ENCODE measurements at places on chromosomes 7 and 10. TPM values are rescaled to one million over a fixed set of nuclear protein-coding genes. Genes with fewer than 3 reads are reported as not detected.

- no peak overlapping the region for H3K27ac ChIP-seq
- H3K27me3 ChIP-seq: no peaks in the 10 kb centered on the region
Observed at GRCh38 chr10:102626026-102626685, 18.1 kb upstream of the TRIM8 start.

- H3K36me3 ChIP-seq: peaks cover 11% of the 10 kb centered on the region
- H3K27ac ChIP-seq: no peak overlapping the region
- peak; percentile 17 for DNase-seq
- no peak overlapping the region for H3K4me3 ChIP-seq
- H3K4me1 ChIP-seq: peaks cover 3% of the 10 kb centered on the region
- H3K27me3 ChIP-seq: no peaks in the 10 kb centered on the region
Observed at GRCh38 chr7:158322616-158323530, 264.8 kb downstream of the PTPRN2 start.

DNA sequence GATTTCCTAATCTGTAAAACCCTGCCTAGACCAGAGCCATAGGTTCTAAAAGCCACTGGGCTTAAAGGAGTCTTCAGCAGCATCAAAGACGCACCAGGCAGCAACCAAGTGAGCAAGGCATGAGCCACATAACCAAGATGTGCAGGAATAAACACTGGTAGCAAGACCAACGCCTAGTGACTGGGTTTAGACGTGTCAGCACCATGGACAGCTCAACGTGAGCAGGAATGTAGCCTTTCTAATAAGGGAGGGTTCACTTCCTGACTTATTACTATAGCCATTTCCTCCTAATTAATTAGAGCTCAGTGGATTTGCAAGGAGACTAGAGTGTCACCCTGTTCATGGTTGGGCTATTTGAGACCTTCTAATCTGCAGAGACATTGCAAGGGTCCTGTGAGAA is 223.7 kb downstream of the LHFPL3 start:
- peak; percentile 59 for DNase-seq
- H3K36me3 ChIP-seq: no peaks in the 10 kb centered on the region
- no peaks in the 10 kb centered on the region for H3K27me3 ChIP-seq
- no peak overlapping the region for H3K4me3 ChIP-seq

- H3K27ac ChIP-seq: no peak overlapping the region
- no peaks in the 10 kb centered on the region for H3K27me3 ChIP-seq
- 0 out of 2 replicates have a peak, but pooled peaks cover 2% of the 10 kb centered on the region for H3K36me3 ChIP-seq
- peaks cover 7% of the 10 kb centered on the region for H3K4me1 ChIP-seq
- DNase-seq: no peak
- H3K4me3 ChIP-seq: no peak overlapping the region
Observed at GRCh38 chr7:43693687-43694398, 35.5 kb downstream of the COA1 start.

DNA sequence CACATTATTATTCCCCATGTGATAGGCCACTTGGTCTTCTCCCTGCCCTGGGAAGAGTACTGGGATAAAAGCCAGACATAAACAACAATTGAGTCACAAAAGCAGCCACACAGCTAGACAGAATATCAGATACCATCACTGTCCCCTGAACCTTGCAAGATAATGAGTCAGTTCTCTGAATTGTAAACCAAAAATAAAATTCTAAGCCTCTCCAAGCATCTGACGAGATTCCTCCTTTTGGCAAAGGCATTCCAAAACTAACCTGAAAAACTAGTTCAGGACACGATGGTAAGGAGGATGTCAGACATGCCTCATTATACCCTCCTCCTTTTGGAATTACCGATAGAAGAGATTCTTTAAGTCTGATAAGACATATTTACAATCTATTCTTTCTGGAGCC is 450.7 kb downstream of the HTR7 start:
- H3K27ac ChIP-seq: no peak overlapping the region
- H3K4me1 ChIP-seq: no peaks in the 10 kb centered on the region
- H3K4me3 ChIP-seq: no peak overlapping the region
- peaks cover 11% of the 10 kb centered on the region for H3K36me3 ChIP-seq
- DNase-seq: no peak

- no peak overlapping the region for H3K4me3 ChIP-seq
- no peaks in the 10 kb centered on the region for H3K36me3 ChIP-seq
- H3K4me1 ChIP-seq: peaks cover 4% of the 10 kb centered on the region
- DNase-seq: peak; percentile 54
- H3K27me3 ChIP-seq: no peaks in the 10 kb centered on the region
Observed at GRCh38 chr7:48337012-48337621, 165.9 kb downstream of the ABCA13 start.

GRCh38 chr10:98423691-98424120 is 8.7 kb upstream of the PYROXD2 start:
- peaks cover 4% of the 10 kb centered on the region for H3K36me3 ChIP-seq
- no peak overlapping the region for H3K4me3 ChIP-seq
- H3K27ac ChIP-seq: no peak overlapping the region
- peak; percentile 85 for DNase-seq
- H3K27me3 ChIP-seq: no peaks in the 10 kb centered on the region

DNA sequence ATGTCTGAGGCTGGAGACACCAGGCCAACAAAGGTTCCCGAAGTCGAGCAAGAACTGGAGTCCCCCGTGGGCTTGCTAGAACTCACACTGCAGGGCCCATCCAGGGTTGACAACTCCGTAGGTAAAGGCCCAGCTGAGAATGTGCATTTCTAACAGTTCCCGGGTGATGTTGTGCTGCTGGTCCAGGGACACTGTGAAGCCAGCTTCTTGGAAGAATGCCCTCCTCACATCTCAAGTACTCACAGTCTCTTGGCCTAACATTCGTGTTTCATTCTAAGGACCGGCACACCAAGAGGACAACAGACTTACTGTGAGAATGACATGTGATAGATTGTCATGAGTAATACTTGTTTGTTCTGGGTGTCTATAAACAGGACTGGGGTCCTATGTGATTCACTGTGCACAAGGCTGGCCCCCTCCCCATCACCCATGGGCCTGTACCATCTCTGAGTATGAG is 682.3 kb upstream of the IGFBP3 start:
- no peak overlapping the region for H3K27ac ChIP-seq
- H3K4me1 ChIP-seq: no peaks in the 10 kb centered on the region
- no peak overlapping the region for H3K4me3 ChIP-seq
- H3K36me3 ChIP-seq: no peaks in the 10 kb centered on the region
- no peak for DNase-seq
- H3K27me3 ChIP-seq: no peaks in the 10 kb centered on the region

DNA sequence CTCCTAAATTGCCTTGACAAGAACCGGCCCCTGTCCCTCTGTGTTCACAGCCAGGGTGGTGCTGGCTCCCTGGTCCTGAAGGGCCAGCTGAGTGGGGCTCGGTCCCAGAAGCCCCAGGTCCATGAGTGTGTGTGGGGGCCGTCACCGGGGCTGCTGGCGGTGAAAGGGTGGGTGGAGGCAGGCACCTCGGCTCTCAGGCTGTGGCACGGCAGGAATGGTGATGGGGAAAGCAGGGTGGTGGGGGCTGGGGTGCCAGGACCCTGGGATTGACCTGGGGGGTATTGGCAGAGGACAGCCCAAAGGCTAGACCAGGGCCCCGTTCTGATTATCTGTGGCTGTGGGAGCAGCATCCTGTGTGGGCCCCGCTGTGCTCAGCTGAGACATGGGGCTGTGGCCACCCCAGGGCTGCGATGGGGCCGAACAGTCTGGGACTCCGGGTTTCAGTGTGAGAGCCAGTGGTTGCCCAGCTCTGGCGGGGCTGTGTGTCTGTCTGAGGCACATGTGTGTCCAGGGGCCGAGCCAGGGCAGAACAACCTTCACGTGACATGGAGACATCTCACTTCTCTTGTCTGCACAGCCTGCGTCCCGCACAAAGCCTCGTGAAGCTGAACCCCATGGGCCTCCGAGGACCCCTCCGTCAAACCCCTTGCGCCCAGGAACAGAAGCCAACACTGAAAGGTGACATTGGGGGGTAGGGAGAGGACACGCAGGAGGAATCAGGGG is 144.2 kb downstream of the ELFN1 start:
- H3K4me1 ChIP-seq: no peaks in the 10 kb centered on the region
- H3K36me3 ChIP-seq: no peaks in the 10 kb centered on the region
- H3K27me3 ChIP-seq: no peaks in the 10 kb centered on the region
- no peak for DNase-seq

DNA sequence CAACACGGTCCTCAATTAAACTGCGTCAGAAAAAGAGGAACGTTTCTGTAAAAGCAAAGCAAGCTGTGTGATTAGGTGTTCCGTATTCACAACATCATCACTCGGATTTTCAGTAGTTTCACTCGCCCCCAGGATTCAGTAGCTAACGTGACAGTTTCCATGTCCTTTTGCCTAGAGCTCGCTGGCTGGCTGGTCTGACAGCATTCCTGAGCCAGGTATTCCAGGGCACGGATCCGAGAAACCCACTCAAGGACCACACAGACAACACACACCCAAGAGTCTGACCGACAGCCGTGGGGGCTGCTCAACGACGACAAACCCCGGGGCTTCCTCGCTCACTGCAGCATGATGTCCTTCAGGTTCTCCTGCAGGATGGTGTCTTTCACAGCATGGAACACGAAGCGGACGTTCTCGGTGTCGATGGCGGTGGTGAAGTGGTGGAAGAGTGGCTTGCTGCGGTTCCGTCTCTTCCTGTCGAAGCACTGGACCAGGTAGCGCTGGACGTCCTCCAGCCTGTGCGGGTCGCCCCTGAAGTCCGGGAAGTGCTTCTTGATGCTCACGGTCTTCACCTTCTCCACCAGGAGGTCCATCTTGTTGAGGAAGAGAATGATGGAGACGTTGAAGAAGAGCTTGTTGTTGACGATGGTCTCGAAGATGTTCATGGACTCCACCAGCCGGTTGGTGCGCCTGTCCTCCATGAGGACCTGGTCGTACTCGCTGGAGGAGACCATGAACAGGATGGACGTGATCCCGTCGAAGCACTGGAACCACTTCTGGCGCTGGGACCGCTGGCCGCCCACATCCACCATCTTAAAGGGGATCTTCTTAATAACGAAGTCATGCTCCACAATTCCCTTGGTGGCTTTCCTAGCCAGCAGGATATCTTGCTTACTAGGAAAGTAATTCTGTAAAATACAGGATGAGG is 43.1 kb downstream of the AMZ1 start:
- no peaks in the 10 kb centered on the region for H3K27me3 ChIP-seq
- peaks cover 51% of the 10 kb centered on the region for H3K36me3 ChIP-seq
- no peak overlapping the region for H3K27ac ChIP-seq
- peak; percentile 20 for DNase-seq
- no peaks in the 10 kb centered on the region for H3K4me1 ChIP-seq

DNA sequence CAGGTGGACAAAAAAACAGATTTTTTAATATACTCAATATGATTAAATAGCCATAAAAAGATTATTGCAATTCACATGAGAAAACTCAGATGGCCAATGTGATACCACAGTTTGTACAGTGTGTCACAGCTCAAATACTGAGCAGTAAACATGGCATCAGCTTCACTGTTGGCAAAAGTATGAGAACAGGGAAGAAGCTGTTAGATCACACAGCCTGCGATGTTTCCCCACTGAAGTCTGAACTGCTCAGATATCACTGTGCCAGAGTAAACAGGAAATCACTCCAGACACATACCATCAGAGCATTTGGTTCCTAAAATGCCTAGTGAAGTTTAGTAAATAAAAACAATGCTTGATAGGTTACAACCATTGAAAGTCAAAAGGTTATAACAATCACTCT is 347.8 kb downstream of the ETV1 start:
- DNase-seq: no peak
- H3K4me1 ChIP-seq: no peaks in the 10 kb centered on the region
- no peak overlapping the region for H3K27ac ChIP-seq
- H3K36me3 ChIP-seq: peaks cover 3% of the 10 kb centered on the region

DNA sequence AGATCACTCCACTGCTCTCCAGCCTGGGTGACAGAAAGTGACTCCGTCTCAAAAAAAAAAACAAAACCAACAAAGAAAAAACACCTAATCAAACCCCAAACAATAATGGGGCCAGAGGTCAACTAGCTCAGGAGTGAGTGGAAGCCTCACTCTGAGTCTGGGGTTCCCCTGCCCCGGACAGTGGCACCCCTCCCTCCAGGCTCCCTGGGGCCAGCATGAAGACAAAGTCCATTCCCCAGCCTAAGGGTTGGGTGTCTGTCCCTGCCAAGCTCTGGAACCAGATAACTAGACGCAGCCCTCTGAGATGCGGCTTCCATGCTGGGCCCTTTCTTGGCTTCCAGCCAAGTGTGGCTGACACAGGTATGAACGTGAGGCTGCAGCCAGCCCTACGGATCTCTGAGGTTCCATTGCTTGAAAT is 1.7 kb upstream of the FUOM start:
- DNase-seq: no peak
- peaks cover 30% of the 10 kb centered on the region for H3K36me3 ChIP-seq

- no peak overlapping the region for H3K27ac ChIP-seq
- H3K27me3 ChIP-seq: no peaks in the 10 kb centered on the region
- no peaks in the 10 kb centered on the region for H3K4me1 ChIP-seq
- peaks cover 1% of the 10 kb centered on the region for H3K36me3 ChIP-seq
Observed at GRCh38 chr10:11757821-11758463, 15.8 kb downstream of the ECHDC3 start.

Gene SOSTDC1
- not detected for total RNA-seq

Gene EN2
- total RNA-seq: 0.15 TPM

Gene CHAT
- total RNA-seq: not detected

Gene HYAL4
- not detected for total RNA-seq

Gene AKR1C8
- not detected for total RNA-seq

Gene BICC1
- total RNA-seq: 0.57 TPM

Gene BAIAP2L1
- total RNA-seq: 25.9 TPM

Gene MMS19
- 102 TPM for total RNA-seq

Data from H9 (cell line).